ENCODE measurements at places on chromosomes 7 and 10.
A peak's percentile ranks its signal among the peaks of the same experiment; 100 is the strongest.

DNA sequence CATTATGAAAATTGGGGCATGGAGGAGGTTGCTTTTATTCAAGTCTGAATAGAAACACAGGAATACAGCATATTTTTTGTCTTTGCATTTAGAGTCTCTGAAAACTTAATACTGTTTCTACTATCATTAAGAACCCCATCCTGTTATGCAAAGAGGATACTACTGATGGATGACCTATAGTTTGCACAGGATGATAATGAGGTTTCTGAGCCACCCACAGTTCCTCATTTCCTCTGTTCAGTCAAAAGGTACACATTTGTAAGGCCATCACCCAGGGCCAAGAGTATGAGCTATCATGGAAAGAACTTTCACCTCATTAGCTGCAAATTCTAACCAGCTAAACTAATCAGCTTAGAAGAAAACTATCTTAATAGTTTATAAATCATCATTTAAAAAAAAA is 213.0 kb upstream of the CHRM2 start:
- DNase-seq: no peak

DNA sequence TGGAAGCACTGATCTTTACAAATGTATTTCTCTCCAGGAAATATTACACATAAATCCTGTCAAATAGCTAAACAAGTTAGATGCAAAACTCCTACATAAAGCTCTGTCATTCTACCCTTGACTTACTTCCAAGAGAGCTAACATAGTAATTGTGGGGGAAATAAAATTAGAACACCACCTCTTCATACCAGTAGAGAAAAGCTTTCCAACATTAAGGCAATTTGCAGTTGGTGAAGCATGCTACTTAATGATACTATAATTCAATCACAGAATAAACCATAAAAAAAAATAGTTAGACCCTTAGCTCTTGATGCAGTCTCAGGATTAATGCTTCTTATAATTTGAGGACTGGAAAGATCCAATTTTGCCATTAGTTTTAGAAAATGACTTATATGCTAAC is 35.2 kb downstream of the SEMA3A start:
- no peak for DNase-seq

GRCh38 chr10:109941236-109941862 is 18.0 kb upstream of the XPNPEP1 start:
- no peak for DNase-seq

DNA sequence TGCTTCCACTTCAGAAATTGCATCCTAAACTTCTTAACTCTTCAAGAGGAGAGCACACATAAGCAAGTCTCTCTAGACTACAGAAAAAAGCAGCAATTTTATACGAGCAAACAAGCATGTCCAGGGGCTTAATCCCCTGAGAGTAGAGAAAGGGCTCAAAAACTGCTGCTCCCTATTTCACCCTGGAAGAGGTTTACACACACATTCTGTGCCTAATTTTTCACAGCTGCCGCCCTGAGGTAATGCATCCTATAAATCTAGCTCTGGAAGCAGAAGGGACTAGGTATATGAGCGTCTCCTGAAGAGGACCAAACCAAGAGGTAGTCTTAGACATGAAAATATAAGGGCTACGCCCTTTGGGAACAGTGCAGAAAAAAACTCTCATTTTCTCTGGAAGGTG is 73.1 kb downstream of the CRPPA start:
- DNase-seq: no peak

DNA sequence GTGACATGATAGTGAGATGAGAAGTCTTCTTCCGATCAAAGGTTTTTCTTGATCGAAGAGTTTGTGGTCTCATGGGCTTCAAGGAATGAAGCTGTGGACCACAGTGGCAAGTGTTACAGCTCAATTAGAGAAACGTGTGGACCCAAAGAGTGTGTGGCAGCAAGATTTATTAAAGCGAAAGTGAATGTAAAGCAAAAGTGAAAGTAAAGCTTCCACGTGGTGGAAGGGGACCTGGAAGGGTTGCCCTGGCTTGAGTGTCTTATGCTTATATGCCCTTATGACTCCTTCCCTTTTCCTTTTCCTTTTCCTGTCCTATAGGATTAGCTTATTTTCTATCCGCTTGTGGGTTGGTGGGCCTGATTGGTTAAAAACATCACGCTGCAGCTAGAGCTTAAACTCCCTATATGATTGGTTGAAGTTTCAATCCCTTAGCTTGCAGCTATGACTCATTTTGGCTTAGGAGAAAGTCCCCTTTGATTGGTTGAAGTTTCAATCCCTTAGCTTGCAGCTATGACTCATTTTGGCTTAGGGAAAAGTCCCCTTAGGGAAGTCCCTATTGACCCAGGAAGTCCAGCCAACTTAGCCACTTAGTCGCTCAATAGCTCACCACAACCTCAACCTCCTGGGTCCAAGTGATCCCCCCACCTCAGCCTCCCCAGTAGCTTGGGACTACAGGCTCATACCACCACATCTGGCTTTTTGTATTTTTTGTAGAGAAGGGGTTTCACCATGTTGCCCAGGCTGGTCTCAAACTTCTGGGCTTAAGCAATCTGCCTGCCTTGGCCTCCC is 34.7 kb downstream of the MRPS24 start:
- DNase-seq: peak; percentile 21

DNA sequence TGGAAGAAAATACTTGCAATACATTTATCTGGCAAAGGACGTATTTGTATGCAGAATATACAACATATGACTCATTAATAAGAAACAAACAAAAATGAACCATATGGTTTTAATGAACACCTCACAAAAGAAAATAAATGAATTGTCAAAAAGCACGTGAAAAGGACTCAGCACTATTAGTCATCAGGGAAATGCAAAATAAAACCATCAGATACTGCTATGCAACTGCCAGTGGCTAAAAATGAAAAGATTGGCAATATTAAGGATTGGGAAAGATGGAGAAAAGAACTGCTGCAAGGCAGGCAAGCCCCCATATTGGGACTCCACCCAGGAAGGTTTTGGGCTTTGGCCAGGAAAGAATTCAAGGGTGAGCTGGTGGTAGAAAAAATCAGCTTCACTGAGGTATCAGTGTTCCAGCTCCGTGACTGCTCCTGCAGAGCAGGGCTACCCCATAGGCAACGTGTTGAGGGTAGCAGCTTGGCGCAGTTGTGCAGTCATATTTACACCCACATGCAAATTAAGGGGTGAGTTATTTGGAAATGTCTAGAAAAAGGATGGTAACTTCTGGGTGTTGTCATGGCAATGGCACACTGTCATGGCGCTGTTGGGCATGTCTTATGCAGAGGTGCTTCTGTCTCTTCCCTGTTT is 72.7 kb downstream of the CUBN start:
- peak; percentile 93 for DNase-seq

DNA sequence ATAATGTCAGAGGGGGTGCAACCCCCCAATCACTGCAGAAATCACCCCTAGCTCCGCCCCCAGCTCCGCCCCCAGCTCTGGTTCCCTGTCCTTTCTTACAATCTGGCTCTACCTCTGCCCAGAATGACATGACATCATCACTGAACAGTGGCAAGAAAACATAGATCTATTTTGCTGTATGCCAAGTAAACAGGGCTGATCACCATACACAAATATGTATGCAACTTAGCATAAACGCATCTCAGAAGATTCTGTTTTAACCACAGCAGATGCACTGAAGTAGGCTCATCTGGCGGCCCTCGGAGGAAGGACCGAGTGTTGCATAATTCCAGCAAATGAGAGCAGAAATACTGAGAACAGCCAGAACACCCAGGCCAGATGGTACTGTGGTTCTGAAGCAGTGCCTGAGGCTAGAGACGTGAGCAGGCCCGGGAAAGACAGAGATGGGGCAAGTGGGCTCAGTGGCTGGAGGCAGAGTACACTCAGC is 293.3 kb upstream of the KLF14 start:
- peak; percentile 78 for DNase-seq

DNA sequence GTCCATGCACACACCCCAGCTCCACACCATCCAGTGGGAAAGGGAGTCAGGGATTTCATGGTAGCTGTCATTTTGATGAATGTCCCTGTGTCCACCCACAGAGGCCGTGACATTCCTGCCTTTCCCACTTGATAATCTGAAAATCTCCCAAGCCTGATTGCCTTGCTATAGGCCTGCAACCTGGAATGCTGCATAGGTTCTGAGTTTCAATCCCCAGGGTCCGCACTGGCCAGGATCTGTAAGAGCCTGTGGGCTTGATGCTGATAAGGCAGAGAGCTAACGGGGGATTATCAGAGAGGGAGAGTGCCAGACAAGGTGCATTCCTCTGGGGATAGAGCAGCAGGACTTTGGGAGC is 57.5 kb downstream of the RBM20 start:
- DNase-seq: no peak

DNA sequence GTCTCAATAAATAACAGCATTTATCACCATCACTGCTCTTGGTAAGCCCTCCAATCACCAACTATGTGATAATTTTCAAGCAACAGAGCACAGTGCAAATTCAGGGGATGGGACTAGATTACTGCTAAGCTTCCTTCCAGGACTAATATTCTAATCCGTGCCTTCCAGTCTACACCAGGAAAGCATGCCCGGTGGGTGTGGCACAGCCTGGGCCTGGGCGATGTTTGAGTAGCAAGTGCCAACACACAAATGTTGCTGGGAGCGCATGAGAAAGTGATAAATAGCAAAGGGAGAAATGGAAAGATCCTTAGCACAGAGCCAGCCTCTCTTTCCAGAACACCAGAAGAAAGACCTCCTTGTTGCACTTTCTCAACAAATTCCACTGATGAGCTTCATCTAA is 13.5 kb upstream of the TM9SF3 start:
- no peak for DNase-seq

- no peak for DNase-seq
Observed at GRCh38 chr7:3152714-3153113, 109.0 kb upstream of the CARD11 start.

GRCh38 chr10:126243971-126244370 is 144.3 kb downstream of the ADAM12 start:
- peak; percentile 98 for DNase-seq

DNA sequence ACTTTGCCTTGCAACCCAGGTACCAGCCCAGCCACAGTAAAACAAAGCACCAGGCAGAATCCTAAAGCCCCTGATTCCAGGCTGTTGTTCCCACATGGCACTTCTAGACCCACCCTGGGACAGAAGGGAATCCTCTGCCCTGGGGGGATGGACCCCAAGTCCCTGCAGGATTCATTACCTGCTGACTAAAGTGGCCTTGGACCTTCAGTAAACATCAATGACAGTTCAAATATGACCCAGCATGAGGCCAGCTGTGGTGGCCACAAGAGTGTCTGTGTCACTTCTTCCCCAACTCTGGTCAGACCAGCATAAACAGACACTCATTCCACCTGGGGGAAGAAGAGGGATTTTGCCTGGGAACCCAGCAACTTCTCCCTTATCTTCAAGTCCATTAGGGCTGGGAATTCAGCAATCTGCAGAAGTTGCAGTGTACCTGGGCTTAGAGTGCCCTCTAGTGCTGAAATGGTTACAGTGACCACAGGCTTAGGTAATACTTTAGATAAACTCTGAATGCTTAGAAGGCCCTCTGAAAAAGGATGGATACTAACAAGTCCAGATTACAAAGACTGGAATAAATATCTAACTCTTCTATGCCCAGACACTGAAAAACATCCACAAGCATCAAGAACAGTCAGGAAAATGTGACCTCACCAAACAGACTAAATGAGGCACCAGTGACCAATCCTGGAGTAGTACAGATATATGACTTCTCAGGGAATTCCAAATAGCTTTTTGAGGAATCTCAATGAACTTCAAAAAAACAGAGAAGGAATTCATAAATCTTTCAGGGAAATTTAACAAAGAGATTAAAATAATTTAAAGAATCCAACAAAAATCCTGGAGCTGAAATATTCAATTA is 108.5 kb upstream of the TMEM168 start:
- DNase-seq: peak; percentile 86

GRCh38 chr7:66344166-66344565 is 139.0 kb downstream of the TPST1 start:
- peak; percentile 83 for DNase-seq

GRCh38 chr7:131196803-131197202 is 130.9 kb upstream of the MKLN1 start:
- peak; percentile 47 for DNase-seq

DNA sequence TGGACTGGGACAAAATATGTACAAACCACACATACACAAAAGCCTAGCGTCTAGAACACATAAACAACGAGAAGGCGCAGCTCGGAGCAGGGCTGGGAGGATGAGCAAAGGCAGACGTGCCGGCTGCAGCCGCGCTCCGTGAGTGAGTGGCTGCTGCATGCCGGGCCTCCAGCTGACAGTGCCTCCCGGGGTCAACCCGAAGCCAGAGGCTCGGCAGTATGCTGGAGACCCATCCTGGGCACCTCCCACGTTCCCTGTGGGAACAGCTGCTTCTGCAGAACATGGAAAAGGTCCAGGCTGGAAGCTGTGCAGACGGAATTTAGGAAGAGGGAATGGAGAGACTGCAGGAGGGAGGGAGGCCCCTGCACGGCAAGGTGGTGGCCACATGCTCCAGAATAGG is 3.6 kb upstream of the GPR146 start:
- peak; percentile 38 for DNase-seq

DNA sequence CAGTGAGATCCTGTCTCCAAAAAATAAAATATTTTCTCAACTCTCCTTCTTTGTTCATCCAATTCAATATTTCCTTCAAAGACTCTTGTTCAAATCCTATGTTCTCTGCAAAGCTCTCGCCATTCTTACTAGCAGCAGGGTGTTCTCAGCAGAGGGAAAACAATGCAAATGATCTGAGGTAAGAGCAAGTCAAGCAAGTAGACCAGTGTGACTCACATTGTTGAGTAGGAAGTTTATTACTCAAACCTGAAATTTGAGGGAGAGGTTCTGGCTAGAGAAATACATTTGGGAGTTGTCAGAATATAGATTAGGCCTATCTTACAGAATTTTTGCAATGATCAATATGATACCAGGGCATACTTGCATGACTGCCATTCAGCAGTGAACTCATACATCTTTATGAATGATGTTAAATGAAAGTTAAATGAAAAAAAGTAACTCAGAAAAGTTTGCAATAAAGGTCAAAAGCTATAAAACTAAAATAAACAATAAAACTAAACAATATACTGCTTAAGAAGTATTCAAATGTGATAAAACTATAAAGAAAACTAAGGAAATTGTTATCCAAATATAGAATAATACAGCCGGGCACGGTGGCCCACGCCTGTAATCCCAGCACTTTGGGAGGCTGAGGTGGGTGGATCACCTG is 5.8 kb downstream of the IDE start:
- peak; percentile 71 for DNase-seq

Measured in fibroblast of the aortic adventitia (primary cell).